ENCODE measurements at places on chromosomes 3 and 15.

- DNase-seq = no peak
These were observed 30.5 kb downstream of the ITGB5 start for GRCh38 chr3:124856677-124857076.

GRCh38 chr3:46187876-46188275 lies 20.2 kb downstream of the CCR1 start:
- no peak for DNase-seq

- DNase-seq = no peak
These were observed 34.0 kb upstream of the SH3GL3 start for GRCh38 chr15:83413054-83413719.

DNA sequence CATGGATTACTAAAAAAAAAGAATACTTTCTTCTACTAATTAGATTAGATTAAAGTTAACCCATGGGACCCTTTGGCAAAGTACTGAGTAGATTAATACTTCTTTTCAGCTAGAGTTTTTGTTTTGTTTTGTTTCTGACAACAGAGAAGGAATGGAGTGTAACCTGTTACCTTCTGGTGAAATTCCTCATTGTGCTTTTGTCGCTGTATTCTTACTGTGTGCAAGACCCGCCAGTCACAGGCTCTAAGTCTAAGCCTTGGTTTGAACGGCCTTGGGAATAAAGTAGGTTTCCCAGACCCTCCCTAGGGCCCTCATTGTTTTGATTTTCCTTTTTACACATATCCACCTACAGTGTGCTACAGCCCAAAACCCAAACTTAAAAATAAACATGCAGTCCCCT lies 171.1 kb upstream of the IL12A start:
- DNase-seq = no peak

DNA sequence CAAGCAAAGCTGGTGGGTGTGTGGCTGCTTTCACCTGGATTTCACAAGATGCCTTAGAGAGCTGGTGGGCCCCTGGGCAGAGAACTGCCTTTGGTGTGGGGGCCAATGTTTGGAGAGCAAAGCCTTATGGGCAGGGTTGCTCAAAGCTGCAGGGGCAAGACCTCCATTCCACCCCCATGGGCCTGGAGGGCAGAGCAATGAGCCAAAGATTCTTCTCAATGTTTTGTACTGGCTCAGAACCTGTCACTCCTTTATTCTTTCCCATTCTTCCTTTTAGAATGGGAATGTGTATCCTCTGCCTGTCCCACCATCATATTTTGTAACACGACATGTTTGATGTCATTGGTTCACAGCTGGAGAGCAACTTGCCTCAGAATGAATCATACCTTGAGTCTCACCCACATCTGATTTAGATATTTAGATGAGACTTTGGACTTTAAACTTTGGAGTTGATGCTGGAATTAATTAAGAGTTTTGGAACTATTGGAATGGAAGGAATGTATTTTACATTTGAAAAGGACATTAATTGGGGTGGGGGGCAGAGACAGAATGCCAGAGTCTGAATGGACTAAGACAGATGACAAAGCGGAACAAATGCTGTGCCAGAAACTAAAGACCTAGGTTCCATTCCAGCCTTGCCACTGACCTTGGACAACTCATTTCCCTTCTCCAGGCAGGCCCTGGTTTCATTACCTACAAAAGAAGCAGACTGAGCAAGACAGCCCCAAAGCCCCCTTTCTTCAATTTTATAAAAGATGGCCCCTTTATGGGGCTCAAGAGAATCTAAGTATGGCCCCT lies 72.9 kb downstream of the DAPK2 start:
- no peak for DNase-seq

- no peak for DNase-seq
These were observed 14.0 kb downstream of the UBE2E1 start for GRCh38 chr3:23819599-23820360.

DNA sequence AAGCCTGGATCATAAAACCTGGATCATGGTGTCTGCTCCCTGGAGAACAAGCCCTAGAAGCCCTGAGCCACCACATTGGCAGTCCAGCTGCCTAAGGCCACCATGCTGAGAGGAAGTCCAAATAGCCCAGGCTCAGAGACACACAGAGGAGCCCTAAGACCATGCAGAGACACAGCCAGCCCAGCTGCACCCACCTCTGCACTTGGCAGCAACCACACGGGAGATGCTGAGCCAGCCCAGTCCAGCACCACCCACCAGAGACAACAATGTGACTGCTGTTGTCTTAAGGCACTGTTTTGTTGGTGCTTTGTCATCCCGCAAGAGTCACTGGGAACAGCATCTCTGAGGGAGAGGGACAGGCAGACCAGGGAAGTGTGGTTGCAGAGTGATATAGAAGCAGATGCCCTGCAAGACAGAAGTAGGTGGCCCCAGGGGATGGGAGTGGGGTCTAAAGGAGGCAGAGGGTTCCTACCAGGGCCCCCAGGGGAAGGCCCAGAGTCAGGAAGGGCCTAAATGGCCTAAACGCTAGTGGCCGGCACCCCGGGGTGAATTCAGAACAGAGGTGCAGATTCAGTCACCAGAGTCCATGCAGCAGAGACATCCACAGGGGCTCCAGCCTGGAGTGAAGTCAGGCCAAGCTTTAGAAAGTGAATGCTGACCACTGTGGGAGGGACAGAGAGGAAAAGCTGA lies 105.4 kb upstream of the PRR20G start:
- DNase-seq = no peak

GRCh38 chr3:144763878-144764454 lies 792.3 kb downstream of the DIPK2A start:
- DNase-seq = no peak

- DNase-seq = no peak
These were observed 25.9 kb upstream of the CDV3 start for GRCh38 chr3:133547432-133548041.

DNA sequence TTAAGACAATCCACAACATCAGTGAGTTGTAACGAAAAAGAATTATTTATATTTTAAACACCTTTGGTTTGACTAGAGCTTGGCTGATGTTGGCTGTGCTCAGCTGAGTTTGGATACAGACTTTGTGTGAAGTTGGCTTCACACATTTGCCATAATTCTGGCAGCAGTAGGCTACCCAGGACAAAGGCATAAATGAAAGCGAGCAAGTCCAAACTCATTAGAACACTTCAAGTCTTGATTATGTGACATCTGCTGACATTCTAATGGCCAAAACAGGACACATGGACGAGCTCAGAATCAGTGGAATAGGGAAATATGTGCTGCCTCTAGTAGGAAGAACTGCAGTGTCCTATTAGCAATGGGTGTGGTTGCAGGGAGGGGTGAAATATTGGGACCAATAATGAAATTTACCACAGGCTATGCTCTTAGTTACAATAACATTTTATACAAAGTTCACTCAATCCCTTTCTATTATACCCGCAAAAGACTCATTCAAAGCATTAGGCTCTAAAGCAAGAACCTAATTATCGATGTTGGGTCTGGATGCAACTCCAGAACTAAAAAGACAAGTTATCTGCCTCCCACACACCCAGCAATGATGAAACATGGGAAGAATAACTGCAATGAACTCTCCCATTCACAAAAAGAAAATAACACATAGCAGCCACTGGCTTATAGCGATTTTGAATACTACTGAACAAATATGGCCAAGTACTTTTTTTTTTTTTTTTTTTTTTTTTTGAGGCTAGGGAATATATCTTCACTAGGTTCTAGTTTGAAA lies 493.9 kb upstream of the RASGRP1 start:
- DNase-seq = no peak

GRCh38 chr15:65333856-65334255 lies 29.4 kb downstream of the RNU5B-1 start:
- no peak for DNase-seq

DNA sequence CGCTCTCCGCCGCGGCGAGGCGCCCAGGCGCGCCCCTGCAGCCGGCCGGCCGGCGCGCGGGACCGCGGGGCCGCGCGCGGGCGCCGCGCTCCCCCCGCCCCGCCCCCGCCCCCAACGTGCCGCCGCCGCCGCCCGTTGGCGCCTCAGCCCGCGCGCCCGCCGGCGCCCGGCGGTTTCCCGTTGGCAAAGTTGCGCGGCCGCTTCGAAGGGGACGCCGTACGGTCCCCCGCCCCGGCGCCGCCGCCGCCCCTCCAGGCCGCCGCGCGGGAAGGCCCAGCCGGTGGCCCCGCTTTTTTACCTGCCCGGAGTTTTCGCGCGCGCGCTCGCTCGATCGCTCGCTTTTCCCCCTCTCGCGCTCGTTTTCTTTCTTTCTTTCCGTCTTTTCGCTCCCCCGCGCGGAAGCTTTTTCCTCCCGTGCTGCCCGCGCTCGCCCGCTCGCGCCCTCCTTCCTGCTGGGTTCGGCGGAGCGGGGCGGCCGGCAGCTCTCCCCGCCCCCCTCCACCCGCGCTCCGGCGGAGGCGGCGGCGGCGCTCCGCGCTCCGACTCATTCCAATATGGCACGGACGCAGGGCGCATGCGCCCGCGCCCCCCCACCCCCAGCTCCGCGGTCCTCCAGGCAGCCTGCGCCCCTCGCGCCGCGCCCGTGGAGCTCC lies at the start of gene SFMBT1:
Gene SFMBT1 (minus strand): TSS at position 556 of the 653 bp plus-strand sequence. CDS start 76,945 bp downstream, outside the sequence.
- DNase-seq = peak; percentile 76

- DNase-seq = no peak
These were observed 528.2 kb downstream of the GABRG3 start for GRCh38 chr15:27499191-27499590.

DNA sequence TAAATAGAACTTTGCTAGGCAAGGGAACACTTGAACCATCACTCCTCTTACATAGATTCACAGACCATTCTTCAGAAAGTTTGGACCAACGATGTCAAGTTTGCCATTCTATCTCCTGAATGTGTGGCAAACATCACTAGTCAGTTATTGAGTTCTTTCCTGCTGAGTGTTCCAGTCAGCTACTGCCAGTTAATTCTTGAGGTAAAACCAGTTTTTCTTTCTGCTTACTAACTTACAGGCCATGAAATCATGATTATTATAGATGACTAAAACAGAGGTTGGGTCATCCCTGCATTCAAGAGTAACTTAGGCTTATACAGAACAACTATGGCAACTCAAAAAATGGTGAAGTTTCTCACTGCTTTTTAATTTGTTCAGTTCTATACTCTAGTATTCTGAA lies 88.2 kb downstream of the AP4E1 start:
- no peak for DNase-seq

DNA sequence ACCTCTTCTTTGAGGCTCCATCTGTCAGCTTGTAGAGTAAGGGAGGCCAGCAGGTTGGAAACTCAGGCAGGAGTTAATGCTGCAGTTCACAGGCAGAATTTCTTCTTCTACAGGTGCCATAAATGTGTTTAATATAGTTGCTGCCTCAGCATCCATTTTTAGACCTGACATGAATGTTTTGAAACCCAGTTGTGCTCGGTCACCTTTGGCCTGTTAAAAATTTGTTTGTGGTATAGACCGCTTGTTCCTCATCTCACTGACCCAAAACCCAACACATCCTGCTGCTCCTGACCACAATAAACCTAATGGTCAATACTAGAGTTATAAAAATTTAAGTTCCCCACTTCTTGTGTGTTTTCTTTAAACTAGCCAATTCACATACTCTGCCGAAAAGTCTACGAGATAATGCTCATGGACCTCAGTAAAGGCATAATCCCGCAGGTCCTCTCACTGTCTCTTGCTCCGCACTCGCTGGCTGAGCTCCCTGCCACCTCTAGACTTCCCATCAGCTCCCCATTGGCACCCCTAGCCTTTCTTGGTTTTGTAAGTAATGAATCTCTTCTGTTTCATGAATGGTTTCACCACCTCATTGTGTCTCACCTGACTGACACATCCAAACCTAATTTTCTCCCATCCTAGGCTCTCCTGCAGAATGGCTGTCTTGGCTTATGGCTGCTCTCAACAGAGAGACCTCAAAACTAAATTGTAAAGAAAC lies 138.5 kb upstream of the STRIT1 start:
- DNase-seq = no peak

DNA sequence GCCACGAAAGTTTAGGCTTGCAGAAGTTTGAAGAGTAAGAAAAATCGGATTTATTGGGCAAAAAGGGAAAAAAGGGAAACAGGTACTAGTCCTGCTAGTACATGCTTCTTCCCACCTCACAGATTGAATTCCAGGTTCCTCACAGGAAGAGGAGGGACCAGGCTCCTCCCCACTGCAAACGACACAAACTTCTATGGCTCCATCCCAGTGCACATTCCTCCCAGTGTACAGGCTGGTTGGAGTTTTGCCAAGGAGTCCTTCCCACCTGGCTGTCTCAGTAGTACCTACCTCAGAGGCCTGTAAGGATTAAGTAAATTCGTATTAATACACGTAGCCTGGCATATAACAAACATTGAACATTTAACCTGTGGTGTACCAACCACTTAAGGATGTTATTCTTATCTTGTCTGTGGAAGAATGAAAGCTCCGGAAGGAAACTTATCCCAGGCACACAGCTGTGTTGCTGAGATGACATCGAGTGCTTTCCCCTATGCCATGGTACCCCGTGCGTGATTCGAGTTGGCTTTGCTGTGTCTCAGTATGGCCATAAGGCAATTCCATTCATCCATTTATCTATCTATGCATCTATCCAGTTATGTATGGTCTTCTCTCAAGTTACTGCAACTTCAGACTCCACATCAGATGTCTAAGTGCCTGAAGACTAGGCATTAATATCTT lies 294.3 kb downstream of the LRTM1 start:
- no peak for DNase-seq

- no peak for DNase-seq
These were observed 13.1 kb downstream of the HDAC11 start for GRCh38 chr3:13492976-13493866.

DNA sequence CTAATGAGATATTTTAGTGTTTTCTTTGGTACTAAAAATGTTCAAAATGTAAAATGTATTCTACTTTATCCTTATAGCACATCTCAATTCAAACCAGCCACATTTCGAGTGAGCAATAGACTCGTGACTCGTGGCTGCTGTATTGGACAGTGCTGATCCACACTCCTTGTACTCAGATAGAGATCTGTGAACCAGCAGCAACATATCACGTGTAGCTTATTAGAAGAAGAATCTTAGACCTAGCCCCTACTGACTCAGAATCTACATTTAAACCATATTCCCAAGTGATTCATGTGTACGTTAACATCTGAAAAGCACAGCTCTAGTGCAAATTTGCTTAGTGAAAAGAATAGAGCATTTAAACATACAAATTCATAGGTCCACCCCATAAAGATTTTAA lies 130.9 kb downstream of the IL1RAP start:
- no peak for DNase-seq

GRCh38 chr3:31882895-31883294 lies 98.2 kb downstream of the OSBPL10 start:
- DNase-seq = no peak

GRCh38 chr15:30904812-30905211 lies 1.1 kb downstream of the FAN1 start:
- DNase-seq = no peak
